T follicular helper cell (primary cell): ENCODE measurements at places on chromosomes 5 and 9.

DNA sequence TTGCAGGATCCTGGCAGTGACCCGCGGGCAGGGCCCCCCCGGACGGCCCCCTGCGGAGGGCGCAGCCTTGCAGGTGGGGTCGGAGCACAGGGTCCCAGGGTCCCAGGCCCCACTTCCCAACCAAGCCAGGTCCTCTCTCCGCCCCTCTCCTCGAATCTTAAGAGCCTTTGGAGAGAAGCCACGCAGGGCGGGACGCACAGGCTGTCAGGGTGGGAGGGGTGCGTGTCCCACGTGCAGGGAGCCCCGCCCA lies 18.4 kb upstream of the EGFL7 start:
- DNase-seq, result no peak

- DNase-seq, result no peak
Observed at GRCh38 chr9:136345281-136346156, 18.0 kb downstream of the DNLZ start.

DNA sequence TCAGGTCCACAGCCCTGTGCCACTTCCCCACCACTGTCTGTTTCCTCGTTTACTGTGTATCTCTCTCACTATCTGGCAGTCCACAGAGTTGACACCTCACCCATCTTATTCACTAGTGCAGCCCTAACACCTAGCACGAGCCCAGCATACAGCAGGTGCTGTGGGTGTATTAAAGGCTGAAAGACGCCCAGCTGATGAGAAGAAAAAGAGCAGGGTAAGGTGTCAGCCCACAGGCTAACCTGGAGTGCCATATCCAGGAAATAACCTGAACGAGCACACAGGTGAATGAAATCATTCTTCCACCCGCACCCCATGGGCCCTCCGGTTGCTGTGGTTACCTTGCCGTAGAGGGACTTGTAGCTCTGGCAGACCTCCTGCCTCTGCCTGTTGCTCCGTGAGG lies 18.6 kb downstream of the ANXA6 start:
- DNase-seq, result no peak

- DNase-seq, result no peak
Observed at GRCh38 chr5:122639864-122640263, 135.0 kb upstream of the SNX2 start.

DNA sequence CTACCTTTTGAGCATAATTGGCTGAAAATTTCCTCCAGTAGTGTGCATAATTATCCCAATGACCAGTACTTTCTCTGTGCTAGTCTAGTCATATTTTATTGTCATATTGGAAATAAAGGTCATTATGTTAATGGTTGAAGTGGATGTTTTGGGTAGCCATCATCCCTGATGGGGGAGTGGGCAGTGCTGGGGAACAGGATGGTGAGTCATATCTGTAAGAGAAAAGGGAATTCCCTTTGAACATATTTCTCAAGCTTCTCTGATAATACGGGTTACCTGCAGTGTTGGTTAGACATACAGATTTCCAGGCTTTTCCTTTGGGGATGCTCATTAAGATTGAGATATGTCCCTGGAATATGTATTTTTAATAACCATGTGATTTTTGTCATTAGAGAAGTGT lies 33.3 kb upstream of the SPATA31D4 start:
- DNase-seq, result no peak

DNA sequence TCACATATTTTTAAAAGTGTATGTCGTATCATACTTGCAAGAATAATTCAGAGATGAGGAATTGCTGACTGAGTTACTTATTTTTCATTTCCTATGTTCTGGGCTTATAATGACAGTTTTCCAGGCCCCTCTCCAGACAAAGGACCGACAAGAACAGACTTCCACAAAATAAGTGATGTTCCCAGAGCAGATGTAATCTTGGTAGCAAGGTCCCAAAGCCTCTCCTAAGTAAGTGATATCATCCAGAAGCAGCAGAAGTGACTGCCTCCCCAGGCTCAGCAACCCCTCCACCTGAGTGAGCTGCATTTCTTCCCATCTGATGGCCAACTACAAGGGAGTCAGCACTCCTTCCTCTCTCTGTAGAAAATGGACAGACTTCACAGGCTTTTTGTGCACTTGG lies 57.1 kb downstream of the SEMA6A start:
- no peak for DNase-seq

- DNase-seq, result no peak
Observed at GRCh38 chr5:128455841-128456361, 82.1 kb downstream of the FBN2 start.

DNA sequence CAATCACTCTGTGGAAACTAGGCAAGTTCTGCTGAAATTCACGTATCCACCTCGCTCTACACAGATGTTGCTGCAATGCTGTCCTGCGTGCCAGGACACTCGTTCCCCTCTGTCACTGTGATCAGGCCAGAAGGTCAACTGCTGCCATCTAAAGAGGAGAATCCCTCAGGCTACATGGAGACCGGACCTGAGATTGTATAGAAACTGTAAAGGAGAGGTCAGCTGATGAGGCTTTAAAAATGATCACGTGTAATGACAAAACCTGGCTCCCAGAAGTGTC lies 80.1 kb downstream of the PRRT1B start:
- DNase-seq, result no peak
